Stimulated activated CD8-positive, alpha-beta memory T cell treated with anti-CD3 and anti-CD28 coated beads, Interleukin-2, amount 100 ng/mL, for 1 hour (primary cell): ENCODE measurements at places on chromosomes 2 and 18.

DNA sequence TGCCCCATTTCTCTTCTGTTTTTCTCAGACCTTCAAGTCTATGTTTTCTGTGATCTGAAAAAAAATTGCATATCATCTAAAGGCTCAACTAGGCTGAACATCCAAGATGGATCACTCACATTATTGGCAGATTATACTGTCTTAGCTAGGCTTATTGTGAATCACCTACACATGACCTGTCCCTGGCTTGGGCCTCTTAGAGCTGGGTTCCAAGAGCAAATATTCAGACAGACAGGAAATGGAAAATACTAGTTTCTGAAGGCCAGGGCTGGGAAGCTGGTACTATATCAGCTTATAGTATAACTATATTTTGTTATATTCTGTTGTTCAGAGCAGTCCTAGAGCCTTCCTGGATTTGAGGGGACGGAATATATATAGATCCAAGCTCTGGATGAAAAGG is 90.3 kb downstream of the PIK3C3 start:
- DNase-seq = no peak

DNA sequence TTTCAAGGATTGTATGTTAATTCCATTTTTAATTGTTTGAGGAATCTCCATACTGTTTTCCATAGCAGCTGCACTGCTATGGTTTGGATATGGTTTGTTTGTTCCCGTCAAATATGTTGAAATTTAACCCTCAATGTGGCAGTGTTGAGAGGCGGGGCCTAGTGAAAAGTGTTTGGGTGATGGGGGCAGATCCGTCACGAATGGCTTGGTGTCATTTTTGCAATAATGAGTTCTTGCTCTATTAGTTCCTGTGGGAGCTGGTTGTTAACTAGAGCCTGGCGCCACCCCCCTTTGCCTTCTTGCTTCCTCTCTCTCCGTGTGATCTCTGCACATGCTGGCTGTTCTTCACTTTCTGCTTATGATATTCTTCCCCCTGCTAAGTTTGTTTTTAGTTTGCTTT is 71.4 kb upstream of the LDLRAD4 start:
- DNase-seq = no peak

- DNase-seq = no peak
Measured at GRCh38 chr2:33443274-33443829, 33.1 kb upstream of the RASGRP3 start.

DNA sequence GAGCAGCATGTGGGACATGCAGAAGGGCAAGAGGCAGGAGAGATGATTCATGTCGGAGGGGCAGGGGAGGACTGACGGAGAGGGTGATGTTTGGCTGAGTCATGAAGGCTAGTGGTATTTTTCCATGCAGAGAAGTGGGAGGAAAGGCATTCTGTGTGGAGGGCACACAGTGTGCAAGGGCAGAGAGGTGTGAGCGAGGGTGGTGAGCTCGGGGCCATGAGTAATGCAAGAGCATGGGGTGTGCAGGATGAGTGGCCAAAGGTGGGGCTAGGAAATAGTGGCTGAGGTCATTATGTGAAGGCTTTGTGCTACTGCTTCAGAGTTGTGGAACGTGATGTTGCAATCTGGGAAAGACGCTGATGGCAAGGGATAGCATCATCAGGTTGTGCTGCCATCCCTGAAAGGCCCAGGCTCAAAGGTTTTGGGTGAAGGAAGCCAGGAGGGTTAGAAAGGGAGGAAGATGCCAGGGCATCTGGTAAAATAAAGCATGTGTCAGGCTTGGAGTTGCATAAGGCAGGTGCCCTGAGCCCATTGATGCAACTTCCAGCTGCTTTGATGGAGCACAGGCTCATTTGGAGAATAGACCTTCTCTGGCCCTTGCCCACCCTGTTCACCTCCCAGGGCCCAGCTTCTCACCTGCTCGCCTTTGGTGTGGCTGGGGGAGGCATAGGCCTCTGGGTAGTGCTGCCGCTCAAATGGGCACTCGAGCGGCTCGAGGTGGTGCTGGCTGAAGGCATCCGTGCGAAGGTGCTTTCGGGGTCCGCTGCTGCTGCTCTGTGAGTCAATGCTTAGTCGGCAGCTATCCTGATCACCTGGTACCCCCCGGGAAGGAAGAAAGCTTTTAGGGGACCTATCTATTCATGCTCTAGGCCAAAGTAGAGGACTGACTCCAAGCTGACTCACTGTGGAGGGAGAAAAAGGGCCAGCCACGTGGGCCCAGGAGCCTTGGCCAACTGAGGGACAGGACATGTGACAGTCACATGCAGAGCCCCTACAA is 37.5 kb downstream of the PAX8 start:
- no peak for DNase-seq

GRCh38 chr2:52135235-52135634 is 1103.3 kb upstream of the NRXN1 start:
- no peak for DNase-seq

- DNase-seq = no peak
Measured at GRCh38 chr2:155727187-155727895, 605.2 kb downstream of the NR4A2 start.

- DNase-seq = no peak
Measured at GRCh38 chr2:188272121-188272520, 19.6 kb upstream of the GULP1 start.

- DNase-seq = no peak
Measured at GRCh38 chr2:102245266-102246151, 58.7 kb downstream of the IL1RL2 start.

DNA sequence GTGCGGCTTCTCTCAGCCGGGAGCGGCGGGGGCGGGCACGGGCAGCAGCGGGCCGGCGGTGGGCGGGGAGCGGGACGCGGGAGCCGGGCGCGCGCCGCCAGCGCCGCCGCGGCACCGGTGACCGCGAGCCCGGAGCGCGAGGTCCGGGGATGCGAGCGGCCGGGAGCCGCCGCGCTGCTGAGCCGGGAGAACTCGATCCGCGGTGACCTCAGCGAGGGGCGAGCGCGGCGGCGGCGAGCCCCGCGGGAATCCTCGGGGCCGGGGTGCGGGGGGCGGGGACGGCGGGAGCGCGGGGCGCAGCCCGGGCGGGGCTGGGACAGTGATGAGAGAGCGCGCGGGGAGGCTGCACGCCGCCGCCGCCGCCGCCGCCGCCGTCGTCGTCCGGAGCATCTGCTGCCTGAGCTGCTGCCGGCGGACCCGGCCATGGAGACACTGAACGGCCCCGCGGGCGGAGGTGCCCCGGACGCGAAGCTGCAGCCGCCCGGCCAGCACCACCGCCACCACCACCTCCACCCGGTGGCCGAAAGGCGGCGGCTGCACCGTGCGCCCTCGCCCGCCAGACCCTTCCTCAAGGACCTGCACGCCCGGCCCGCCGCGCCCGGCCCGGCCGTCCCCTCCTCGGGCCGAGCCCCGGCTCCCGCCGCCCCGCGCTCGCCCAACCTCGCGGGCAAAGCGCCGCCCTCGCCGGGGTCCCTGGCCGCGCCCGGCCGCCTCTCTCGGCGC is at the start of gene MTCL1:
TSS of gene MTCL1 (plus strand) at position 319 of the 723 bp plus-strand sequence. CDS start at position 424, 105 bp downstream.
- no peak for DNase-seq

DNA sequence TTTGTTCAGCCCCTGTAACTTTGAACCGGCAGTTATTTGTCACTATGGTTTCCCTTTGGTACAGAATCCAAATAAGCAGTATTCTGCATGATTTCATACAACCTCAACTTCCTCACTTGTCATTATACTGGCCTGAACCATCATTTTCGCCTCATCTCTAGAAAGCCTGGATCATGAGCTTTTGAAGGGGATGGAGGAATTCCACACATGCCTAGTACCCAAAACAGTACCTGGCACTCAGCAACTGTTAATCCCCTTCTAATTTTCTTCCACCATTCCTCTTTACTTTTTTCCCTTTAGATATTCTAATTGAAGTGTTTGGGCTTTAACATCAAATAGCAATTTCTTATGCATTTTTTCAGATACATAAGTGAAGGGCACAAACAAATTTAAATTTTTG is 1574.4 kb upstream of the NXPH2 start:
- no peak for DNase-seq

GRCh38 chr2:204973616-204974015 is 428.3 kb downstream of the PARD3B start:
- no peak for DNase-seq

DNA sequence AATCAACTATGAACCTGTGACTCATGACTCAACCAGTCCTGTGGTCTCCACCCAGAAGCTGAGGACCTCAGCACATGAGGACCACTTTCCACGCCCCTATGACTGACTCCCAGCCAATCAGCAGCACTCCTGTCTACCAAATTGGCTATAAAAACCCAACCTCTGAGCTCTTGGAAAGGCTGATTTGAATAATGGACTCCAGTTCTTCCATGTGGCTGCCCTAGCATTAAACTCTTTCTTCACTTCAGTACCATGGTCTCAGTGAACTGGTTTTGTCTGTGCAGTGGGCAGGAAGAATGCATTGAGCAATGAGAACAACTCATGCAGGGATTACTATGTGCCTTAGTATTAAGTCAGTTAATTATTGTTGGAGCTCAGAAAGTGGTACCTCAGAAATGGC is 78.3 kb downstream of the CMPK2 start:
- no peak for DNase-seq

DNA sequence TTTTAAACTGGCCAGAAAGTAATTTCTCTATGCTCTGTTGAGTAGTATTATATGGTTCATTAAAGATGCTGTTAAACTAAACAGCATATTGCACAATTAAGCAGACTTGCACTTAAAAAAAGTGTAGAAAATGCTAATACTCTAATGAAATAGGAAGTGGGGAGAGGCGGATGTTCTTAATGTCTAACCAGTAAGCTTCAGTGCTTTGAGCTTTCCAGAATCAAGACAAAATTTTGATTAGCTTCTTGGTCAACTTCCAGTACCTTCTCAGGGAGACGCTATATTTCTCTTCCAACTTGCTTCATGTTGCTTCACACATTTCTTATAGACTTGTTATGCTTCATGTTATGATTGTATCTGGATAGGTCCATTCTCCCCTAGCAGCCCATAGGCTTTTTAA is 89.1 kb downstream of the MAP2 start:
- DNase-seq = no peak

GRCh38 chr2:47488870-47489584 is 86.1 kb downstream of the MSH2 start:
- no peak for DNase-seq

GRCh38 chr2:119749477-119750012 is 10.2 kb upstream of the PTPN4 start:
- no peak for DNase-seq

DNA sequence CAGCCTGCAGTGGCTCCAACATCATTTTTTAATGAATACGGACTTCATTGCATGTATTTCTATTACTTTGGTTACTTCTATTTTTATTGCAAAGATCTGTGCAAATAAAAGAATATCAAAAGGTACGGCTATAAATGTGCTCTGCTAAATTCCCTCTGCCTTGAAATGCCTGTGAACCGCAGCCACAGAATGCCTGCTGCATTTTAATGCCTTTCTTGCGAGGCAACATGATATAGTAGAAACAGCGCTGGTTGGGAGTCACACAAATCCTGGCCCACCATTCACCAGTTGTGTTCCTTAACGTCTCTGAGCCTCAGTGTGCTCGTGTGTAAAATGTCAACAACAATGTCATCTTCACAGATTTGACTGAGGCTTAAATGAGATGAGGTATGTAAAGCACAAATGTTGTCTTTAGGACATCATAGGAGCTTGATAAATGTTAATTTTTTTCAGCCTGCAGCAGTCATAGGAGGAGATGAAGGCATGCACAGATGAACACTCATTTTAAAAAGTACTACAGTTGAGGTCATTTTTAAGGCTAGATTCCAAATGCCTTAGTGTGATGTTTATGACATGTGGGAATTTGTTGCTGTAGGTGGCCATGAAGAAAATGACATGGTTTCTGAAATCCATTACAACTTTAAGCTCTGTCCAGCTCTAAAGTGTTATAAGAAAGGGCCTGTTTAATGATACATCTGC is 187.6 kb upstream of the NRP2 start:
- no peak for DNase-seq

GRCh38 chr18:50396005-50396660 is 21.3 kb downstream of the SKA1 start:
- DNase-seq = no peak

DNA sequence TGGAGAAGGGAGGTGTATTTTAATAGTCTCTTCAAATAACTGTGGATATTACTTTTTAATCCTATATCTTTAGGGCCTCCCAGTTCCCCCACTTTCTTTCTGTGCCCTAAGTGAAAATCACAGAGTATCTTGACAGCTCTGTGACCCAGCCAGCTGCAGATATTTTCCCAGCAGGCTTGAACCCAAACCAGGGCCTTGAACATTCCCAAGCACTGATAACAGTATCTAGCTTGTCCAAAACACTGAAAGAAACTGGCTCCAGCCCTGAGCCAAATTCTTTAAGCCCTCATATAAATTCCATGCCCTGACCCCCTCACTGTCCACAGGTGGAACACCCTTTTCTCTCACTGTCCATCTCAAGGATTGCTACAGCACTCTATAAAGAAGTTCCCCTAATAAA is 388.1 kb upstream of the CHAC2 start:
- no peak for DNase-seq

- DNase-seq = no peak
Measured at GRCh38 chr2:36399050-36399449, 43.5 kb downstream of the CRIM1 start.

- no peak for DNase-seq
Measured at GRCh38 chr2:236503583-236503982, 66.0 kb upstream of the ACKR3 start.

- no peak for DNase-seq
Measured at GRCh38 chr2:234331566-234331965, 165.3 kb downstream of the ARL4C start.

GRCh38 chr2:25233916-25234605 is 65.7 kb upstream of the POMC start:
- DNase-seq = no peak

GRCh38 chr18:63199743-63200241 is 119.8 kb downstream of the BCL2 start:
- no peak for DNase-seq

GRCh38 chr2:72037261-72037666 is 110.4 kb downstream of the CYP26B1 start:
- no peak for DNase-seq

- no peak for DNase-seq
Measured at GRCh38 chr2:160911258-160911657, 249.0 kb upstream of the TANK start.

GRCh38 chr2:72901426-72901825 is 14.2 kb downstream of the SPR start:
- no peak for DNase-seq

GRCh38 chr2:66041902-66042657 is 392.8 kb upstream of the MEIS1 start:
- DNase-seq = no peak

- no peak for DNase-seq
Measured at GRCh38 chr2:185967335-185967734, 228.7 kb downstream of the FSIP2 start.

- no peak for DNase-seq
Measured at GRCh38 chr2:201643216-201643890, at the start of gene TMEM237. Gene TMEM237 (minus strand): TSS chr2:201643503. CDS start chr2:201643400, 103 bp downstream.

GRCh38 chr2:197891897-197892442 is 87.6 kb downstream of the PLCL1 start:
- no peak for DNase-seq

GRCh38 chr2:36438449-36438977 is 82.9 kb downstream of the CRIM1 start:
- DNase-seq = no peak

GRCh38 chr18:13647761-13648160 is 78.6 kb downstream of the FAM210A start:
- DNase-seq = no peak
